CD4-positive, alpha-beta T cell treated with Interleukin-12 subunit alpha and Interleukin-12 subunit beta, for 1 hour (primary cell): ENCODE measurements at places on chromosomes 2 and 18.

DNA sequence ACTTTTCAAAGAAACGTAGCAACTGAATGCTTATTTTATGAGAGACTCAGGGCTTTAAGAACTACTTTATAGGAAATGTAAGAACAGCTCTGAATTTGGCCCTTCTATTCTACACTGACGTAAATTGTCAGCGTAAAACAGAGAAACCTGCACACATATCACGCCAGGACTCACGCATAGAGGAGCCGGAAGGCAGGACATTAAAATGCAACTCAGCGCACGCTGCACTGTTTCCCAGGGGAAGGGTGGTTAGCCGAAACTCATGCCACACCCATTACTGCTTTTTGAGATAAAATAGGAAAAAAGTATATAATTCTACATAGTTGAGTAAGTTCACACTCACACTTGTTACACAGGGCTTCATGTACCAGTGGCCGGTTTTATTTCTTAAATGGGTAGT lies 7.4 kb downstream of the TUBB6 start:
- DNase-seq: no peak

GRCh38 chr2:210591663-210592062 lies 35.3 kb downstream of the CPS1 start:
- no peak for DNase-seq

GRCh38 chr2:155223781-155224406 lies 525.4 kb downstream of the KCNJ3 start:
- no peak for DNase-seq

GRCh38 chr2:171673905-171674304 lies 13.4 kb upstream of the DYNC1I2 start:
- no peak for DNase-seq

GRCh38 chr2:118186110-118186857 lies 98.0 kb downstream of the INSIG2 start:
- DNase-seq: peak; percentile 89

- DNase-seq: no peak
These were observed 62.8 kb downstream of the CYB5A start for GRCh38 chr18:74229005-74229404.

GRCh38 chr2:68236103-68236734 lies 16.1 kb downstream of the PPP3R1 start:
- no peak for DNase-seq

GRCh38 chr18:26176134-26176533 lies 42.5 kb downstream of the PSMA8 start:
- no peak for DNase-seq

DNA sequence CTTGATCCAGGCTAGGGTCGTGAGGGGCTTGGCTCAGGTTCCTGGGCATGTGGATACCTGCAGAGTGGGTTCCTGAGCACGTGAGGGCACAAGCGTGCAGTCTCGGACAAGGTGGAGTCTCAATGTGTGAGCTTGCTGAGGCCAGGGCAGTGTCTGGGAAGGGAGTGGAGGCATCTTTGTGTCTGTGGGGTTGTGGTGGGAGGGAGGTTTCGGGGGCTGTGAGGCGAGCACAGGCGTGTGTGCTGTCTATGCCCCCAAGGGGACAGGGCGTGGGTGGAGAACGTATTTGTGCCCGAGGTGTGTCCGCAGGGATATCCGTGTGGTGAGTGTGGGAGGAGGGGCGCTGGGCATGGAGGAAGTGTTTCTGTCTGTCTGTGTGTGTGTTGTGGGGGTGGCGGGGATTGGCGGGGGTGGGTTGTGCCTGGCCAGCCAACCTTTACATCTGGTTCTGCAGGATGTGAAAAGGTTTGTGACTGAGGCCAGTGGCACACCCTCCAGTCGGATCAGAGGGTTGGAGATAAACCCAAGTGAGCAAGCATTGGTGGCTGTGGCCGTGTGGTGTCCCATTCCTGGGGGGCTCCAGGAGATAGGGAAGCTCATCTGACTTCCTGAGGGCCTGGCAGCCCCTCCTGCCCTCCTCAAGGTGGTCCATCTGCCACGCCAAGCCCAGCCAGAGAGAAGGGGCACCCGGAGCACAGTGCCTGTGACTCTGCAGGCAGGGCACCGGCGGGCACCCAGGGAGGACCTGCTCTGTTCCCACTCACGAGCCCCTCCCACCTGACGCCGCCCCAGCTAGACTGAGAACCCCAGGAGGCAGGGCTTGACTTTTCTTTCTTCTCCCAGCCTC lies 57.1 kb downstream of the ZFP36L2 start:
- no peak for DNase-seq

GRCh38 chr2:10932345-10933151 lies 20.8 kb downstream of the KCNF1 start:
- DNase-seq: no peak

GRCh38 chr2:162113776-162114168 lies 38.3 kb downstream of the GCG start:
- DNase-seq: no peak
